ENCODE measurements at places on chromosomes 6 and 20.
A peak's percentile ranks its signal among the peaks of the same experiment; 100 is the strongest.

- no peak for DNase-seq
These were observed 147.8 kb downstream of the MACROD2 start for GRCh38 chr20:14142964-14143627.

- no peak for DNase-seq
These were observed 908.0 kb downstream of the QKI start for GRCh38 chr6:164322533-164322932.

DNA sequence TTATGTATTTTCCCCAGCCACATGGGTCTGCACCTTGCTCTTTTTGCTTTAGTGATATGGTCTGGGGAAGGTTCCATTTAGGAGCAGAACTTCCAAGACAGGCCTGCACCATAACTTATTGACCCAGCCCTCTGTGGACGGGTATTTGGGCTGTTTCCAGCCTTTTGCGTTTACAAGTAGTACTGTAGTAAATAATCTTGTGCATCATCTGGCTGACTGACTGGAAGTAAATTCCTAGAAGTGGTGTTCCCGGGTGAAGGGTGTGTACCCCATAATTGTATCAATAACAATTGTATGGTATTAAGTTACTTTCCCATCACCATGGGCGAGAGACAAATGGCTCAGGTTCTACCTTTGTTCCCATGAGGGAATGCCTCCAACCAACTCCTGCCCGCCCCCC lies 31.6 kb downstream of the SPDEF start:
- no peak for DNase-seq

DNA sequence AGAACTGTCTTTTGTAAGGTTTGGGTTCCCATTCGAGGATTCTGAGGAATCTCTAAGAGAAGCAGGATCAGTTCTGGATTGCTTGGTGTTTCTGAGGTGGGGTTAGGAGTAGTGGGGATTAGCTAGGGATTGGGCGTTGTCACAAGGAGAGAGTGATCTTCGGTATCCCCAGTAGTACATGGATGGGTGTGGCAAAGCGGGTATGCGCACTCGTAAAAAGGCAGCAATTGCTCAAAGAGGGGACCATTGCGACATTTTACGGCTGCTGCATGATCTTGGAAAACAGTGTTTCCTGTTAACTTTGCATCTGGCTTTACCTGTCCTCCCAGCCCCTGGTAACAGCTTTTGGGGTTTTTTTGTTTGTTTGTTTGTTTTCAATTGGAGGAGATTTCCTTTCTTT lies 9.7 kb upstream of the ZSCAN9 start:
- no peak for DNase-seq

GRCh38 chr6:22042706-22043105 lies 254.1 kb downstream of the PRL start:
- DNase-seq: no peak

DNA sequence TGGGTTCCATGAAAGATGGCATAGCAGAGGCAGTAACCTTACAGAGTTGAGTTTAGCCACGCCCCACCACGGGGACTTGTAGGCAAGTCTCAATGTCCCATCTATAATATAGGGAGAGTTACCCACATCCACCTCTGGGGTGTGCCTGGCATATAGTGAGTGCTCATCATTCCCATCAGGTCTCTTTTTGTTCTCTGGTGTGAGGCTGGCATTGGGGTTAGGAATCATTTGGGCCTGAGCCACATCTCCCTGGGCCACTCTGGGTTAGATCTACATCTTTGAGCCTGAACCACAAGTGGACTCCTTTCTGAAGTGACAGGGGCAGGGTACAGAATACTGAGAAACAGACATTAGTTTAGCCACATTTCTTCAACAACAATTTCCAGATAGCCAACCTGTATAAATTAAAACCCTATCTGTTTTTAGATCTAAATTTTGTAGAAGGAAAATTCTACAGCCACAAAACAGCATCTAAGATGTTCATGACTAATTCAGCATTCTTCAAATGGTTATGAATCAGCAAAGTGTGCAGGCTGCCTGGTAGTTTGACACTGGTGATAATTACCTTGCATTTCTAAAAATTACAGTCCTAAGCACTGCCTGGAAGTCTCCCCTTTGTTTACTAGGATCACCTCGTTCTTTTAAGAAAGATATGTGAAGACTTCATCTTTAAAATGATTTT lies 20.1 kb downstream of the RNF24 start:
- DNase-seq: peak; percentile 67

DNA sequence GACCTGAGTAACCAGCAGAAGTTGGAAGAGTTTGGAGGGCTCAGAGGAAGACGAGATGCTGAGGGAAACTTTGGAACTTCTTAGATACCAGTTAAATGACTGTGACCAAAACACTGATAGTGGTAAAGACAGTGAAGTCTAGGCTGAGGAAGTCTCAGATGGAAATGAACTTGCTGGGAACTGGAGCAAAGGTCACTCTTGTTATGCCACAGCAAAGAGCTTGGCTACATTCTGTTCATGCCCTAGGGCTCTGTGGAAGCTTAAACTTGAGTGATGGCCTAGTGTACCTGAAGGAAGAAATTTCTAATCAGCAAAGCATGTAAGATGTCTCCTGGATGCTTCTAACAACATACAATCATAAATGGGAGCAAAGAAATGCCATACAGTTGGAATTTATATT lies 24.7 kb downstream of the WDR27 start:
- no peak for DNase-seq

GRCh38 chr6:39693206-39693605 lies 32.0 kb downstream of the KIF6 start:
- DNase-seq: no peak

DNA sequence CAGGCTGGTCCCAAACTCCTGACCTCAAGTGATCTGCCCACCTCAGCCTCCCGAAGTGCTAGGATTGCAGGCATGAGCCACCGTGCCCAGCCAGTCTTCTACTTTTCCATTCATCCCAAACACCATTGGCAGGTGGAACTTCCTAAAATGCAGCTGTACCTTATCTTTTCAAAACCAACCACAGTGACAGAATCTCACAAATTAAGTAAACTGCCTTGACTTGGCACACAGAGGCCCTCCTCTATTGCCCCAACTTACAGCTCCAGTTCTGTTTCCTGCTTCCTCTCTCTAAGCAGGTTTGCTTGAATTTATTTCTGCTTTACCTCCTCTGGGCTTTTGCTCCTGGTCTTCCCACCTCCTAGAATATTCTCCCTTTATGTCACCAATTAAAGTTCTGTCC lies 7.6 kb downstream of the MYB start:
- DNase-seq: no peak

DNA sequence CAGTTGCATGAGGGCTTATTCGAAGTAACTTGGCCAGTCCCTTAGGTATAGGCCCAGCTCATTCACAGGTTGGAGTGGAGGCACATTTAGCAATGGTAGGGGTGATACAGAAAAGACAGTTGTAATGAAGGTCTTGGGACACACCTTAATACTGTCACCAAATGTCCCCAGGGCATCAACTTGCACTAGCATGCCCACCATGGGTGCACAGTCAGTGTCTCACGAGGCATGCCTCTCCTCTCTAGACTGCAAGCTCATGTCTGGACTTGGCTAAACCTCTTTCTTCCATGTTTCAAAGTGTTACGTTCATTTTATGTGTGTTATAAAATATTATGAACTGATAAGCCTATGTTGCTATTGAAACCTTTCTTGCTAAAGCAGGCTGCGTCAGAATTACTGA lies 124.0 kb upstream of the ECI2 start:
- no peak for DNase-seq

GRCh38 chr6:26233649-26234420 lies 131.2 kb upstream of the BTN3A2 start:
- DNase-seq: peak; percentile 90

GRCh38 chr6:12621754-12622153 lies 94.8 kb upstream of the PHACTR1 start:
- DNase-seq: no peak

GRCh38 chr6:35158520-35158919 lies 17.4 kb upstream of the TCP11 start:
- DNase-seq: no peak

DNA sequence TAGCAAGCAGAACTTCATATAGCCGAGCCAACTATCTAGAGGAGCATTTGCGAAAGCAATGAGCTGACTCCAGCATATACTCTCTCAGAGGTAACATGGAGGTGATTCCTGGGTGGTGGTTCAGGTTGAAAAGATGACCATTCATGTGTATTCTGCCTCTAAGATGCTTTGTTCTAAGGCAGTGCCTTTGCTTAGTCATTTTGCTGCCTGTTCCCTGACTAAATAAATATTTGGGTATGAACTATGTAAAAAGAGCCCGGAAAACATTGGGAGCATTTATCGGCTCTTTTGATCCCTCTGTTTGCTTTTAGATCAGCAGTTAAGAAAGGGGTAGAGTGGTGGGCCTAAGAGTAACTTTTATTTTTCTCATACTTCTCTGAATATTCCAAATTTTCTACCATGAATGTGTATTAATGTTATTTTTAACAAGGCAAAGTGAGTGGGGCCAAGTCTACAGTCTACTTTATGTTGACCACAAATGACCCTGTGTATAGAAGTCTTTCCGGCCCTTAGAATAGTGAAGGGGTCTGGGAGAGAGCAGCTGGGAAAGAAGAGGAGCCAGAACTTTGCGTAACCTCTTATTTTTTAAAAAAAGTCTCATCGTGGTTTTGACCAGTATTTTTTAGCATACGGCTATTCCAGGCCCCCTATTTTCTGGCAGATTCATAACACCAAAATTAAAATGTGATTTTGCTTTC lies 206.5 kb upstream of the EYA4 start:
- peak; percentile 12 for DNase-seq

DNA sequence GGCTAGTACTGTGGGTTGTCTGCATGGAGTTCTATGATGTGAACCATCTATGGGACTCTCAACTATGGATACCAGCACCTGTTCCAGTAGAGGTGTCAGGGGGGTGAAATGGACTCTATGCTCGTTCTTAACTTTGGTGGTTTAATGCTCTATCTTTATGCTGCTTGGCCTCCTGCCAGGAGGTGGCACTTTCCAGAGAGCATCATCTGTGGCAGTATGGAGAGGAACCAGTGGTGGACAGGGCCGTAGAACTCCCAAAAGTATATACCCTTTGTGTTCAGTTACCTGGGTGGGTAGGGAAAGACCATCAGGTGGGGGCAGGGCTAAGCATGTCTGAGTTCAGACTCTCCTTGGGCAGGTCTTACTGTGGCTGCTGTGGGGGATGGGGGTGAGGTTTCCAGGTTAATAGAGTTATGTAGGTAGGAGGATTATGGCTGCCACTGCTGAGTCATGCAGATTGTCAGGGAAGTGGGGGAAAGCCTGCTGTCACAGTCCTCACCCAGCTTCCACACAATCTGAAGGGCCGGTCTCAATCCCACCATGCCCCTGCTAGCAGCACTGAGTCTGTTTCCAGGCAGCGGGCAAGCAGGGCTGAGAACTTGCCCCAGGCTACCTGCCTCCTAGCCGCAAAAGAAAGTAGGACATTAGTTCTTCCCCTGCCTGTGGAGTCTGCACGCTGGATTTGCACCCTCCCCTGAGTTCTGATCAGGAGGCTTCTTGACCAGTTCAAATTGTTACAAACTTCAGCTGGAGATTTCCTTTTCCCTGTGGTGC lies 284.0 kb downstream of the KCNQ5 start:
- no peak for DNase-seq

GRCh38 chr6:89269252-89269651 lies 45.8 kb downstream of the GABRR2 start:
- no peak for DNase-seq

- no peak for DNase-seq
These were observed 48.1 kb upstream of the CDH22 start for GRCh38 chr20:46356195-46357029.

GRCh38 chr20:24986436-24987015 lies 6.0 kb downstream of the APMAP start:
- DNase-seq: no peak

- DNase-seq: no peak
These were observed 121.6 kb downstream of the QRSL1 start for GRCh38 chr6:106750946-106751345.

DNA sequence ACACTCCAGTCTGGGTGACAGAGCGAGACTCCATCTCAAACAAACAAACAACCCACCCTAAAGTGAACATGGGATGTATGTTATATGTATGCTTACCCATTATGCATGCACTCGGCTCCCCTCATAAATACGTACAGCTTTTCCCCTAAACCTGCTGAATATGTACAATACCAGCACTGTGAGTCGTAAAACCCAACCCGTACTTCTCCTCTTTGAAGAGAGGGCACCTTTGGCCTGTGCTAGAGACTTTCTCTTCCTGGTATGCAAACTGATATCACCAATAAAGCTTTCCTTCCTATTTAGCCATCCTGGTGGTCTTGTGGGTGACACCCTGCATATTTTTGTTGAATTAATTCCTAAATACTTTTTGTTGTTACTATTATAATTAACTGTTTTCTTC lies 51.3 kb downstream of the VSTM2L start:
- no peak for DNase-seq

GRCh38 chr6:142855893-142856623 lies 88.9 kb downstream of the HIVEP2 start:
- DNase-seq: peak; percentile 69

GRCh38 chr20:24836041-24836533 lies 113.0 kb upstream of the CST7 start:
- no peak for DNase-seq

GRCh38 chr20:63482021-63482587 lies 9.6 kb upstream of the KCNQ2 start:
- no peak for DNase-seq

GRCh38 chr6:168992446-168993144 lies 261.1 kb downstream of the THBS2 start:
- DNase-seq: no peak

DNA sequence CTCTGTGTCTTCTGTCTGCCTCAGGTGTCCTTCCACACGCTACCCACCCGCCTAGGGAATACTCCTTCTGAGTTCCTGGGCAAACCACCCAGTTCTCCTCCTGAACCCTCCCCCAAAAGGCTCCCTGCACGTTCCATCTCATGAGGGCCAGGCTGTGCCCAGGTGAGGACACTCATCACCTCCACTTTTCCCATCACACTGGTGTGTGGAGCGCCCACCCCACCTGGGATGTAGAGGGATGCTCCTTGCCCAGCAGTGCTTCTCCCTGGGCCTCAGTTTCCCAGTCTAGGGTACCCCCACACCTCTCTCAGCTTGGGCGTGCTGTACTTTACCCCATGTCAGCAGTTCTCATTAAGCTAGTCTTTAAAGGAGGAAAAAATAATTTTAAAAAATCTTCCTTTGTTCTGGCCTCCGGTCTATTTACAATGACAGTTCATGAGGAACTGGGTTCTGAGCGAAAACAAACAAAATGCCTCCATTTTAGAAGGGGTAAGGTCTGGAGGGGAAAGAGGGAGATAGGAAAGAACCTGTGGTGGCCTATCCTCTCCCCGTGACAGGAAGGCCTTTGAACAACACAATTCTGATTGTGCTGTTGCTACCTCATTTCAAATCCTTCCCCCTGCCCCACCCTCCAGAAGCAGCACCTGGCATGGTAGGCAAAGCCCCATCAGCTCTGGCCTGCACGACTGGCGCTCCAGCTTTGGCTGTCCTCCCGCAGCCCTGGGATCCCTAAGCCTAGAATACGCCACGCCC lies 1.7 kb upstream of the C20orf203 start:
- no peak for DNase-seq

- no peak for DNase-seq
These were observed 1.6 kb upstream of the MDGA1 start for GRCh38 chr6:37699138-37699766.

DNA sequence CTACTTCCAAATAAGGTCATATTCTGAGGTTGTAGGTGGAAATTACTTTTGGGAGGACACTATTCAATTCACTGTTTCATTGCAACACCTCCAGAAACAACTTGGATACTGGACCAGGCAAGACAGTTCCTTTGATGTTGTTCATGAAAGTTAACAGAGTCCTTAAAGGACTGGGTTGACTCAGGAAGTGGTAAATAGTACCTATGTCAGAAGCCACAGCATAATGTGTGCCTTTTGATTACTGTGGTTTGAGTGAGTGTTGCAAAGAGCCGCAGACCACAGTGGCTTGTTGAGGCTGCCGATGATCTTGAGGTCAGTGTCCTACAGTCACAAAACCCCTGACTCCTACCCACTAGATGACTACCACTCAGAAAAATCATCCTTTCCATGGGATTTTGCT lies 10.9 kb downstream of the IL20RA start:
- peak; percentile 90 for DNase-seq

Measured in activated CD4-positive, alpha-beta T cell treated with anti-CD3 and anti-CD28 coated beads, Interleukin-2, amount 10 ng/mL, durations not matched to agents 24 days and 14 days (primary cell).